Activated CD8-positive, alpha-beta memory T cell treated with anti-CD3 and anti-CD28 coated beads for 1 hour (primary cell): ENCODE measurements at places on chromosomes 5 and 9.

DNA sequence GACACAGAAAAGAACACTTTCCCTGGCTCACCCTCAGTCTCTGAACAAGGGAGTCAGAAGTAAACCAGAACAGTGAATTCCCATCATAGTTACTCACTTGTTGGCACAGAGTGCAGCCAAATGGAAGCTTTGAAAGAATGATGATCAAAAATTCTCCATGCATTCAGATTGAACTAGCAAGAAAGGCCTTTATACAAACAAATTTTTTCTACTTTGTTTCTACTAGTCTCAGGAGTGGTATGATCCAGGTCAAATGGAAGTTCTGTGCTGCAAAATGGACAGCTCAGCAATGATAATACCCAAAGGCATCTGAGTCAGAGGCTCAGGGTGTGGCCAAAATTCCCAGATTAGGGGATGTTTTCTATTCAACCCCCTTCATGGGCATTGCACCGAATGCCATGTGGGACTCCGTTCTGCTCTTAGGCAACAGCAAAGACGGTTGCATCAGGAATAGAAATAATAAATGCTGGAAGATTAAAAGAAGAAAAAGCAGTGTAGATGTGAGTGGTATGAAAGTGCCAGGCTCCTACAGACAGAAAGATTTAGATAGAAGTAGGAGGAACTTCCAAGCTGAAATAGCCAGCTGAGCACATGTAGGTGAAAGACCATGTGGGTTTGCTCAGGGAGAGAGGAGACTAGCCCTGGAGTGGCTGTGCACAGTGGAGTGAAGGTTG, 24.0 kb upstream of the ASPN start:
- DNase-seq: no peak

DNA sequence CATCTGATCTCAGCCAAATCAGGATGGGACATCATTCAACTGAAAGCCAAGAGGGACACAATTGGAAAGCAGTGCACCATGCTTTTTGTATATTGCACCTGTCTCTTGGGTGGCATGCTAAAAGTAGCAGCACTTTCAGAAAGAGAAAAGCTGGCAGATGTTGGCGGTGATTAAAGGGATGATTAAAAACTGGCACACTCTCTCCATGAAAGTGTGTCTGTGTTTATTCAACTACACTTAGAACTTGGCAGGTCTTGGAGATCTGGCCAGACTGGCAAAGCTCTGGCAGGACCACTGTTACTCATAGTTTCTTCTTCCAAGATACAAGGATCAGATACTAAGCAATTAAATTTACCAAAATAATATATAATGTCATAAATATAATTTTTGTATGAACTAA, 112.9 kb upstream of the ELAVL2 start:
- no peak for DNase-seq

GRCh38 chr5:14330291-14330690, 187.1 kb downstream of the TRIO start:
- no peak for DNase-seq

DNA sequence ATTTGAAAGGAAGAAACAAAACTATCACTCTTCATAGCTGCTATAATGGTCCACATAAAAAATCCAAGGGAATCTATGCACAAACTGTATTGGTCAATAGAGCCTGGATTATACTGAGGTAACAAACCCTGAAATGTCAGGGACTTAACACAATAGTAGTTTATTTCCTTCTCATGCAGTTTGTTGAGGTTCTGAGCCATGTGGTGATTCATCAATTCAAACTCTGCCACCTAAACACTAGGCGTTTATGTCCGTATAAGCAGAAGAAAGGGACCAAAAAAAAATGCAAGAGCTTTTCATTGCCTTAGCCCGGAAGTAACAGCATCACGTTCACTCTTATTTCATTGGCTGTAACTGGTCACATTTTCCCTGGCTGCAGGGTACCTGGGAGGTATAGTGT, 464.7 kb downstream of the ZSWIM6 start:
- DNase-seq: no peak

GRCh38 chr5:125481506-125482465, 735.3 kb upstream of the ZNF608 start:
- DNase-seq: no peak

DNA sequence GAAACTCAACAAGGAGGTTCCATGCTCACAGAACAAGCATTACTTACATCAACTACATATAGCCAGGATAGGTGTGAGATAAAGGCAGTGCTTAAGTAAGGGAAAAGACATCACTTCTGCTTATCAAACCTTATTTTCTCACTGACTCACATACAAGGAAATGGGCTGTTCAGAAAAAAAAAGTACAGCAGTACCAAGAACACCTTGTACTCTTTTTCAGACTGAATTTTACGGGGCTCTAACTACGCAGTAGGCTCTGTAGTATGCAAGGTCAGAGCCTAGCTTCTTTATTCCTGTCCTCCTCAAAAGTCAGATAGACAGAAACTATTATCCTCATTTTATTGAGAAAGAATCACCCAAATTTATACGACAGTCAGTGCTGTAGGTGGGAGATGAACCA, 5.8 kb downstream of the PSMB7 start:
- DNase-seq: no peak

DNA sequence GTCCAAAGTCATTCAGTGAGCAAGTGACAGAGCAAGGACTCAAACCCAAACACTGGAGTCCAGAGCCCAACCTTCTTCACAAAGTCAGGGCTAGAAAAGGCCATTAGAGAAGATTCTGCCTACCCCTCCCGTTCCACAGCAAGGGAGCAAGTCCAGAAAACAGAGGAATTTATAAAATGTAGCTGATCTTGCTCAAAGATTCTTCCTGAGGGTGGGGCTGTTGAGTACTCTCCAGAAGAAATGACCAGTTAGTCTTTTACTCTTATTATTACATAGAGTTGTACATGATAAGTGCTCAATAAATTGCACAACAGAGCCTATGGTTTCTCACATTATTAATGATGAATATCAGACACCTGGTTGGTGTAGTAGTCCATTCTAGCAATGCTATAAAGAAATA, 39.3 kb upstream of the HMHB1 start:
- DNase-seq: no peak

GRCh38 chr5:151868451-151868850, 56.2 kb downstream of the GLRA1 start:
- no peak for DNase-seq

DNA sequence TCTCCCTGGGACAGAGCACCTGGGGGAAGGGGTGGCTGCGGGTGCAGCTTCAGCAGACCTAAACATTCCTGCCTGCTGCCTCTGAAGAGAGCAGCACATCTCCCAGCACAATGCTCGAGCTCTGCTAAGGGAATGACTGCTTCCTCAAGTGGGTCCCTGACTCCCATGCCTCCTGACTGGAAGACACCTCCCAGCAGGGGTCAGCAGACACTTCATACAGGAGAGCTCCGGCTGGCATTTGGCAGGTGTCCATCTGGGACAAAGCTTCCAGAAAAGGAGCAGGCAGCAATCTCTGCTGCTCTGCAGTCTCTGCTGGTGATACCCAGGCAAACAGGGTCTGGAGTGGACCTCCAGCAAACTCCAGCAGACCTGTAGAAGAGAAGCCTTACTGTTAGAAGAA, 77.2 kb downstream of the SLCO6A1 start:
- no peak for DNase-seq

GRCh38 chr9:84718476-84718875, 48.9 kb downstream of the NTRK2 start:
- no peak for DNase-seq

- DNase-seq: no peak
Observed at GRCh38 chr5:171422495-171422894, 3.0 kb downstream of the FGF18 start.

DNA sequence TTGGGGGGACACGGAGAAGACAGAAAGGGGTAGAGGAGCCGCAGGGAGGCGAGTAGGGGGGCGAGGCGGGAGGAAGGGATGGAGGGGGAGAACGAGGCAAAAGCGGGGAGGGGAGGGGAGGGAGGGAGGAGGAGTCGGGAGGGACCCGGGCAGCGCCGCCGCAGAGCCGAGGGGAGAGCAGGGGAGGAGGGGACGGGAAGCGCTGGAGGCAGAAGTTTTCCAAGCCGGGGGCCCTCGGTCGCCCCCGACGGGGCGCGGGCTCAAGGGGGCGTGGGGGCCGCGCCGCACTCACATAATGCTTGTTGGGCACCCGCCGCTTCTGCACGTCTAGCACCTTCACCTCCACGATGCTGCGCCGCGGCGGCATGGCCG, 353 bp downstream of the SH3PXD2B start:
- DNase-seq: no peak

- DNase-seq: no peak
Observed at GRCh38 chr5:61969755-61970154, 336.3 kb upstream of the KIF2A start.
